Left lobe of liver (tissue), 2 donors: ENCODE measurements at places on chromosomes 2 and 18. TPM values are rescaled to one million over a fixed set of nuclear protein-coding genes. Genes with fewer than 3 reads are reported as not detected.

NDUFB3 gene
- 51.8 TPM for total RNA-seq

G6PC2 gene
- total RNA-seq: not detected

GAL3ST2 gene
- 0.55 TPM for total RNA-seq

PRKCE gene
- total RNA-seq: 8.4 TPM

DNAJC5G gene
- not detected for total RNA-seq

GRCh38 chr2:199228887-199229819 is 228.6 kb downstream of the SATB2 start:
- no peak for DNase-seq

DNA sequence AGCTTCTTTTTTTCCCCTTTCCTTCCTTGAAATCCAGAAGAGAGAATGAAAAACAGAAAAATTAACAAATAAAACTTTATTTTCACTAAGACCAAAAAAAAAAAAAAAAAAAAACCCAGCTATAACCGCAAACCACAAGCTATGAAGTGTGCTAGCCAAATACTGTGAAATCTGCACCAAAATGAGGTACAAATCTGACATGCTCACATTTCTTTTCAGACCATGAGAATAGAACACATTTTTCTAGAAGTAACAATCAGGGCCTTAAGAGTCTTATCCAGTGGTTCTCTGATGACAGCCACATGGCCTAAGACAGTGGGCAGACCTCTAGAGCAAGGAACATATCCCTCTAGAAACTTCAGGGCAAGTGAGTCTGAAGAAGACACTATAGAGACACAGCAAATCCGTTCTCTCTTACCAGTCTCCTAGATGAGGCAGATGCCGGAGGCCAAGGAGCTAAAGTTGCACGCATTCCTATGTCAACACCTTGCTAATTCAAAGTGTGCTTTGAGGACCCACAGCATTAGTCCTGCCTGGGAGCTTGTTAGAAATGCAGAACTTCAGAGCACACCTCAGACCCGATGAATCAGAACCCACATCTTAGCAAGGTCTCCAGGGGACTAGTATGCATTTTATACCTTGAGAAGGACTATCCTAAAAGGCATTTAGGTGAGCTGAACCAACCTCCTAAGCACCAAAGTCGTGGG is 317.1 kb downstream of the MYCN start:
- peak; percentile 11 for DNase-seq

- DNase-seq: peak; percentile 27
Observed at GRCh38 chr2:9972621-9973479, 21.4 kb downstream of the GRHL1 start.
